ENCODE measurements at places on chromosomes 5 and 9.

DNA sequence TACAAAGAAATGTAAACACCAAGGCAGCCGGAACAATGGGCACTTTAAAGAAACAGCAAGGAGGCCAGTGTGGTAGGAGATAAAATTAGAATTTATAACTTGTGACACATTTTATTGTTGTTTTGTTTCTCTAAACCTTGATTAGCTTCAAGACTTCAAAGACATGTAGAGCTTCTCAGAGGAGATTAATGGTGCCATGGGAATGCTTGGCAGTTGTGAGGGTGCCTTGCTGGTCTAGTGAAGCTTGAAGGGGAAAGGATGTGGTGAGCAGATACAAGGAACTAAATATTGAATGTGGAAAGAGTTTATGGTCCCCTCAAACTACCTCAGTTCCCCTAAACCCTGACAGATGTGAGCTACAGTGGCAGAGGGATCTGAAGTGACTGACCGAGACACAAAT, 322.4 kb upstream of the ADAMTS16 start:
- no peak for DNase-seq

GRCh38 chr5:150361301-150361700, 3.8 kb downstream of the TCOF1 start:
- DNase-seq: no peak

DNA sequence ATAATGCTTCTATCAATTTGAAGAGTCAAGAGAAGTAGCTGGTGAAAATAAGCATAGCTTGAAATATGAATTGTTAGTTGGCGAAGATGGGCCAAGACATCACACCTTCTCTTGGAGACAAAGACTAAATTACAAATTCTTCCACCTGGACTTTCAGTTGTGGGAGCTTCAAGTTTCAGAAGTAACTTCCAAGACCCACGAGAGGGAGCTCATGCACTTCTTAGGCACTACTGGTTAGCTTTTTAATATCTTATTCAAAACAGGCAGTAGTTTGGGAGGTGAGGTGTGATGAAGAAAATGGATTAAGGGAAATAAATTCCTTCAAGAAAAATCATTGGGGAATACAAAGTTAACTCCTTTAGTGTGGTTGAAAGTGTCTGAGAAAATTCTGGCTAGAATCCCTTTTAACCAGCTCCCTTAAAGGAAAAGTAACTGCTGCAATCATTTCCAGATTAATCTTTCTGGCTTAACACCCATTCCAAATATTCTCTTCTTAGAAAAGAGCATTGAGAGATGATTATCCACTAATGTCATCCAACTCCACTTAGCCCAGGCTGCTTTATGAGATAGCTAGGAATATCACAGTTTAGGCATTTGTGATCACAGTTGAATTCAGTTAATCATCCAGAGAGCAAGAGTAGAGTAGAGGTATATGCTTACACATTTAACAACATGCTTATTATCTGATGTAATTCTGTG, 139.5 kb upstream of the DMRTA1 start:
- DNase-seq: peak; percentile 32

DNA sequence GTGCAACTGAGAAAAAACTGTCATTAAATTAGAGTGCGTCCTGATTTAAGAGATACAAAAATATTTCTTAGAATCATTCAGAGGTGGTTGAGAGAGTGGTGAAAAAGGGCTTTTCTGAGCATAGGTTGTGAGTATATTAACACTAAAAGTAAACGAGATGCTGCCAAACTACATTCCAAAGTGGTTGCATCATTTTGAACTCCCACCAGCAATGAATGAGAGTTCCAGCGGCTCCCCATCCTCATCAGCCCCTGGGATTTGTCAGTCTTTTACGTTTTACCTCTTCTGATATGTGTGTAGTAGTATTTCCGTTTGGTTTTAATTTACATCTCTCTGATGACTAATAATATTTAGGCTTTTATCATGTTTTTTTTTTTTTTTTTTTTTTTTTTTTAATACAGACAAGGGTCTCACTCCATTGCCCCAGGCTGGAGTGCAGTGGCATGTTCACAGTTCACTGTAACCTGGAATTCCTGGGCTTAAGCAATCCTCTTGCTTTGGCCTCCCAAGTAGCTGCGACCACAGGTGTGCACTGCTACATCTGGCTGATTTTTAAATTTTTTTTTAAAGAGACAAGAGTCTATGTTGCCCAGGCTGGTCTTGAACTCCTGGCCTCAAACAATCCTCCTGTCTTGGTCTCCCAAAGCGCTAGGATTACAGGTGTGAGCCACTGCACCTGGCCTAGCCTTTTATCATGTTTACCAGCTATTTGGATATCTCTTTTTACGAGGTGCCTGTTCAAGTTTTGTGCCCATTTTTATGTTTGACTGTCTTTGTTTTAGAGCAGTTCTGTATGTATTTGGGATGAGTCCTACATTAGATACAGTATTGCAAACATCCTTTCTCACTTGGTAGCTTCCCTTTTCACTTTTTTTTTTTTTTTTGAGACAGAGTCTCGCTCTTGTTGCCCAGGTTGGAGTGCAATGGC, 17.0 kb downstream of the PRRT1B start:
- DNase-seq: no peak

DNA sequence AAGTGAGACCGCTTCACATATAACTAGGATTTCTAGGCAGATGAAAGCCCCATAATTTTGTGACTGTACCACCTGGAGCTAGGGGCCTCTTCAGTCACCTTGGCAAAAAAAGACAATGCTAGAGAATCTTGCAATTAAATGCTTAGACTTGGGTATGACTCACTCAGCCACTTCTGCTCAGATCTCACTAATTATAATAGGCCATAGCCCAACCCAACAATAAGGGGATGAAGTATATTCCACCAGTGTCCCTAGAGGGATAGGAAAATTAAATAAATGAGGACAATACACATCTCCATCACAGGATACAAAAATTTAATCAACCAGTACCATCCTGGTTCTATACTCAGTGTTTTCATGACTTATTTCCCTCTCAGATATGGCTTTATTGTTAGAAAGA, 1079.9 kb upstream of the C9orf72 start:
- no peak for DNase-seq

GRCh38 chr5:150271923-150272322, 17.6 kb downstream of the CAMK2A start:
- no peak for DNase-seq

DNA sequence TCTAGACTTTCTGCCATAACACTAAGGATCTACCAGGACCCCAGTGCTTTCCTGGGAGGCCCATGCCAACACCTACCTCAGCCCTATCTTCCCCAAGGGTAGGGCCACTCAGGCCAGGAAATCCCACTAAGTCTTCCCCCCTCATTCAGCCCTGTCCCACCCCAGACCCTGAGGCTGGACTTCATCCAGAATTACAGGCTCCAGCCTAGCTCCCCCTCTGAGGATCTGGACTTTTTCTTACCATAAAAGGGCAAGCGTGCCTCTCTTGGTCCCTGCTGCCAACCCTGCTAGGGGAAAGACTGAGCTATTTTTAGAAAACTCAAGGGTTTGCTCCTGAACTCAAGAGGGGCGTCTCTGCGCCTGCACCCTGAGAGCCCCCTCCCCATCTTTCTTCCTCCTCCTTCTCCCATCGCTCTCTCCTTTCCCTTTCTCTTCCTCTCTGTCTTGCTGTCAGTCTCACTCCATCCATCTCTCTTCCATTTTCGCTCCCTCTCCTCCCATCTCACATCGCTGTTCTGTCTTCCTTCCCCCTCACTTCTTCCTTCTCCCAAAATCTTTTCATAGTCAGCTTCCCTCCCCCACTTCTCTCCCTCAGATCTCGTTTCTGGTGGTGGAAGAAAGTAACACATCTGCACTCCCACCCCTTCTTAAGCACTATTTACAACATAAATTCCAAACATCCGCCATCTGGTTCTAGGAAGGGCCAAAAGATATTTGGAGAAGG, 38.1 kb upstream of the IL17B start:
- DNase-seq: no peak

DNA sequence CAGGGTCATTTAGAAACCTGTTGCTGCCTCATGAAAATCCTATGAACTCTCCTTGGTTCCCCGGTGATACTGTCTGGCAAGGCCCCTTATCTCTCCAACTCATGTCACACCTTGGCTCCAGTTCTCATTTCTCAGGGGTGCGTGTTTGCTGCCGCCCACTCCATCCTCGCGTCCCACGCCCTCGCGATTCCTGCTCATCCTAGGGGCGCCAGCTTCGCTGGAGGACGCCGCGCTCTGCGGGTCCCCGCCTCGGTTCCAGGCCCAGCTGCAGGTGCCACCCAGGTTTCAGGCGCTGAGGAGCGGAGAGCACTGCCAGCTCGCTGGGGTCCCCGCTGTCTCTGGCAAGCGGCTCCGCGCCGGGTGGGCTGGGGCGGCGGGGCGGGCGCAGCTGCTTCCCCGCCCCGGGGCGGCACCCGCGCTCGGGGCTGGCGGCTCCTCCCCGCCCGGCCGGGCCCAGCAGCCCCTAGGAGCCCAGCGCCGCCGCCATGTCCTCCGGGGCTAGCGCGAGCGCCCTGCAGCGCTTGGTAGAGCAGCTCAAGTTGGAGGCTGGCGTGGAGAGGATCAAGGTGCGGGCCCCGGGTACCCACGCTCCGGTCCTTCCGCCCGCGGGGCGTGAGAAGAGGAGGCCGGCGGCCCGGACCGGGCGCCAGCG, at the start of gene GNG10:
GNG10 (plus strand) TSS at position 456 of the 652 bp plus-strand sequence; CDS start at position 486, 30 bp downstream.
- peak; percentile 91 for DNase-seq

DNA sequence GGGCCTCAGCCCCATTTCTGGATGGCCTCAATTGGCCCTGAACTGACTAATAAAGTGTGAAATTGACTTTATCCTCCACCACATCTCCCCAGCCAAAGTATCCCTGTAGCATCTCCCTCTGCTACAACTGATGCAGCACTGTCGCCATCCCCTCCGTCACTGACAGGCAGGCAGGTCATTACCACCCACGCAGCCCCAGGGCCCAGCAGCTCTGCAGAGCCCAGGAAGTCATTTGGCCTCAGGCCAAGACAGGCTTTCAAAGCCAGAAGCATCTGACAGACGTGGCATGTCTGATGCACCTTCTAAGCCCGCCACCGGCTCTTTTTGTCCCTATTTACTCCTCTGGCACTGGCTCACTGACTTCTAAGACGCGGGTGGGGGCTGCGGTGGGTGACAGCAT, 65.3 kb downstream of the ARHGEF37 start:
- DNase-seq: no peak

- no peak for DNase-seq
Observed at GRCh38 chr9:21481470-21482056, 550 bp downstream of the IFNE start.

GRCh38 chr5:107515521-107516080, 155.1 kb downstream of the EFNA5 start:
- no peak for DNase-seq

DNA sequence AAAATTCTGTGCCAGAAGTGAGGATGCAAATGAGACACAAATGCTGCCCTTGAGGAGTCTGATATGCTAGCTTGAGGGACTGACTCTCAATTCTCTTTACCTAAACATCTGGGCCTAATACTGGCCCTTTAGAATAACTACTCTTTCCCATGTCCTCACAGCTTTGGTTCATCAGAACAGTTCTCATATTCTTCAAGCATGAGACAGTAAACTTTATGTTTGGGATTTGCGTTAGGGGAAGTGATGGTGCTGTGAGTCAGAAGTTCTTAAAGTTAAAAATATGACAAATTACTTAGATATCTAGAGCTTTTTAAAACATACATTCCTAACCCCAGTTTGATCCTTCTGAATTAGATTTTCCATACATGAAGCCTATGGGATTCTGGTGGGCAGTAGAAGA, 665.0 kb upstream of the RGMB start:
- no peak for DNase-seq

DNA sequence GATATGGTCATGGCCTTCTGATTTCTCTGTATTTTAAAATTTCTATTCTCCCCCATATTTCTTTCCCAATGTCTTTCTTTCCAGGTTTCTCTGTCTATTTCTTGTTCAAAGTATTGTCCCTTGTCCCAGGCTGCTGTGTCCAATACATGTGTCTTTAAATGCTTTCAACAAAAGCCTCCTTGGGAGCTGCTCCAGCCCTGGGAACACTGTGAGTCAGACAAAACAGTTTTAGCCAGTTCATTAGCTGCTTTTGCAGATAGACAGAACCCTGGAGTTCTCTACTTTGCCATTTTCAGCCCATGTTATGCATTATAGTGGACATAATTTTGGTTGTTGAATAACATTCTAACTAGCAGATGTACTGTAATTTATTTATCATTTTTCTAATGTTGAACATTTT, 20.5 kb upstream of the JAK2 start:
- DNase-seq: no peak

- DNase-seq: no peak
Observed at GRCh38 chr9:113623851-113624485, 160.4 kb downstream of the RGS3 start.

DNA sequence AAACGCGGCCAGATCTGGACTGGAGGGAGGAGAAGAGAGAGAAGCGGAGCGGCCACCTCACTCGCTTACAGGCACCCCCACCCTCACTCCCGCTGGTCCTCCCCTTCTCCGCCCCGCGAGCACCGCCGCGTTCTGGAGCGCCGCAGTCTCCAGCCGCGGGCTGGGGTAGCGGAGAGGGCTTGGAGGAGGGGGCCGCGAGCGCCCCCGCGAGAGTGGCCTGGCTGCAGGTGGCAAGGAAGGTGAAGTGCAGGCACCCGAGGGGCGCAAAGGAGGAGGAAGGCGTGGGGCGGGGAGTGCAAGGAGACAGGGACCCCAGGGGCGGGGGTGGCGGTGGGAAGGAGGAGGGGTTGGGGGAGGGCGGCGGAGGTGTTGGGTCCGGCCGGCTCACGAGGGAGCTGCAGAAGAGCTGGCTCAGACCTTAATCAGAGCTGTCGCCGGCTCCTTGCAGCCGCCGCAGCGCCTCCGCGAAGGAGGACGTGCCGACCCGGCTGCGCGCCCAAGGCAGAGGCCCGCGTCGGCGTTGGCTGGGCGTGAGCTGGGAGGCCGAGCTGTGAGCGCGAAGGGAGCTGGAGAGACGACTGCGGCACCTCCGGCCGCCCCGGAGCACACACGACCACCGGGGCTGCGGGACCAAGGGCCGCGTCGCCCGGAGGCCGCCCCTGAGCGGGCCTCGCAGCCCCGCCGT, at the start of gene DMRT3:
DMRT3 (plus strand) TSS at position 398 of the 685 bp plus-strand sequence. CDS start 347 bp downstream, outside the sequence.
- peak; percentile 79 for DNase-seq

DNA sequence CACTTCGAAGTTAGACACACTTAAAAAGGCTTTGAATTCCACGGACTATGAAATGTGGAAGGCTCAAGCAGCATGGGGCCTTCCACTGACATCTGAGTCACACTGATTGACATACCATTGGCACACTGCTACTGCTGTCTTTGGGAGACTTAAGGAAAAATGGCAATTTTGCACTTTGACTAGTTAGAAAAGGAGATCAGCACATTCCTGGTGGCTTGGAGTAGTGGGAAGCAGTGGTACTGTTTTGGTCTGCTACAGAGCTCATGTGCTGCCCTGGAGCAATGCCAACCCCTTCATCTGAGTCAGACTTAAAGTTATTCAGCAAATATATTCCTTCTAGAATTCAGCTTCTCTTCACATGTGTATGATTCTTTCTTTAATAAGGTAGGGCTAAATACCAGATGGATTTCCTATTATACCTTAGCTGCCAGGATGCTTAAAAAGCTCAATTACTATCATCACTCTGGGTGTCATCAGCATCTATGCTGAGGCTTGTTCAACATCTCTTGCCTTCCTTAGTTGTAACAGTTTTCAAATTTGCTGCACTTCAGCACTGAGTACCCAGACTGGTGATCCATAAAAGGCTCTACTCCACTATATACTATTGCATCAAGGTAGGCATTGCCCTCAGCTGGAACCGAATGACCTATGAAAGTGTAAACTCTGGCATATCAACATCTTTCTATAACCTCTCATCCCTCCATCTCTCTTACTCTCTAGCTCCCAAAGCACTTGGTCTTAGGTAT, 42.3 kb upstream of the MOCS2 start:
- no peak for DNase-seq

GRCh38 chr5:177117441-177118045, 16.0 kb upstream of the NSD1 start:
- no peak for DNase-seq

GRCh38 chr5:33465120-33465519, 24.4 kb downstream of the TARS1 start:
- no peak for DNase-seq

GRCh38 chr9:23830929-23831730, 5.1 kb upstream of the ELAVL2 start:
- no peak for DNase-seq

All from iPS-NIHi11 (cell line).